ENCODE measurements at places on chromosomes 2 and 18.
A peak's percentile ranks its signal among the peaks of the same experiment; 100 is the strongest.

DNA sequence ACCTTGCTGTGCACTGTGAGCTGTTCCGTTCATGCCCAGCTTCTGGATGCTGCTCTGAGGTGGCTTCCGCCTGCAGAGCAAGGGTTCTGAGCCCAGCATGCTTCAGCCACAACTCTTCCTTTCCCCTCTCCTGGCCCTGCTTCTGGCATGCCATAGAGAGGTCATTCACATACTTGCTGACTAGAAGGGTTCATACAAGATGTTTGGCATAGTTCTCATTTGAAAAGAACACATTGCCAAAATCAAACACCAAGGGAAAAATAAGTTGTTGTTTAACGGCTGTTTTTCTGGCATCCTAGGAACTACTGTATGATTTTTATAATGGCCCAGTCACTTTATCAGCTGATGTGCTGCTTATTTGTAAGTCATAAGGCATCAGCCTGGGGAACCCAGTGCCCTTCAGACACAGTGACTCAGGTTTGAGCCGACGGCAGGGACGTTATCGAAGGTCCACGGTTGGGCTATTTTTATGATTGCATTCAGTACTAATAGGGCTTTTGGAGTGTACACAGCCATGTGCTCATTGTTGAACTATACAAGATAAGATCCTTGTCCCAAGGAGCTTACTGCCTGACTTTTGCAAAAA is 53.9 kb upstream of the CTAGE1 start:
- DNase-seq: peak; percentile 28

DNA sequence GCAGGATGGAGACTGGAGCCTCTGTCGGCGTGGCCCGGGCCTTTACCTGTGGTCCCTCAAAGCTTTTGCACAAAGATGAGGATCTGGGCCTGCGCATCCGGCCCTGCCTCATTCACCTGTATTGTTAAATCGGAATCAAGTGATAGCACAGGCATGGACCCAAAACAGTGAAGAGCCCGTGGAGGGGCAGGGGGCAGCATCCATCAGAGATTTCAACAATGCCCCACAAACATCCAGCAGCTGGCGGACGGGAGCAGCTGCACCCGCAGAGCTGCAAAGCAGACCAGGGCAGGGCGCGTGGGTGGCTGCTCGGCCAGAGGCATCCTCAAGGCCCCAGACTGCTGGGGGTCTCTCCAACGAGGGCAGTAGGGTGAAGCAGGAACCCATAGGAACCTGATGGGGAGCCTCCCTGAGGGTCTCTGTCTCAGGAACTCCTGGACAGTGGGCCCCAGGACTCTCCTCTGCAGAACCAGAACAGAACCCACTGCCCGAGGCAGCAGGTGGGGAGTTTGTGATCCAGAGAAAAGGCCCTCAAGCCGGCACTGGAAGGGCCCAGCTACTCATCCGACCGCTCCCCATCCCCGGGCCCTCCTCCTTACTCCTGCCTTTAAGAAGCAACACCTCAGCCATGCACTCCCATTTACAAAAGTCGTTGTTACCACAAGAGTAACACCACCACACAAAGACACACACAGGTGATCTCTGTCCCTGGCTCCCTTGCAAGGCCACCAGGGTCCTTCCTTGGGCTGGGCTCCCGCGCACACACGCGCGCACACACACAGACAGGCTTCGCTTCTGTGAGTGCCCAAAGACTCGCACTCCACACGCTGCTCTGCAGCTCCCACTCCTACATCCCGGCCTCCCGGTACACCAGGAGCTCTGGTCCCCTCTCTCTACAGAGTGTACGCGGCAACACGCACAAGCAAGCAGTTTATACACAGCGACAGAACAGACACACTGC is 28.8 kb downstream of the HDAC4 start:
- DNase-seq: no peak

- DNase-seq: no peak
Measured at GRCh38 chr2:222042666-222043065, 256.1 kb downstream of the PAX3 start.

GRCh38 chr2:226623587-226624368 is 175.8 kb downstream of the IRS1 start:
- DNase-seq: no peak

DNA sequence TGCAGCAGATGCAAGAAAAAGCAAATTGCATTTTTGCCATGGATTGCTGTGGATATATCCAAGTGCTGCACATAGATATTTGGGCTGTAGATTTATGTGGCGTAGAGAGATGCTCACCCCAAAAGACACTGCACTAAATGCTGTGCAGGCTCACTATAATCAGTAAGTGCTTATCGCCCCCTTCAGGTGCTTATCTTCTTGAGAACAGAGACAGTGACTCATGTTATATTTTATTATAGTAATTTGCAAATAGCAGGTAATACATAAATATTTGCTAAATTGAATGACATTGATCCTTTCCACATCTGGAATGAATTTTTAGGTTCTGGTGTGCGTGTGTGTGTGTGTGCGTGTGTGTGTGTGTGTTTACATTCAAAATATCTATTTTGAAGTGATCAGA is 36.8 kb upstream of the PLEKHM3 start:
- no peak for DNase-seq

- no peak for DNase-seq
Measured at GRCh38 chr2:25885933-25886332, 7.6 kb upstream of the ASXL2 start.

DNA sequence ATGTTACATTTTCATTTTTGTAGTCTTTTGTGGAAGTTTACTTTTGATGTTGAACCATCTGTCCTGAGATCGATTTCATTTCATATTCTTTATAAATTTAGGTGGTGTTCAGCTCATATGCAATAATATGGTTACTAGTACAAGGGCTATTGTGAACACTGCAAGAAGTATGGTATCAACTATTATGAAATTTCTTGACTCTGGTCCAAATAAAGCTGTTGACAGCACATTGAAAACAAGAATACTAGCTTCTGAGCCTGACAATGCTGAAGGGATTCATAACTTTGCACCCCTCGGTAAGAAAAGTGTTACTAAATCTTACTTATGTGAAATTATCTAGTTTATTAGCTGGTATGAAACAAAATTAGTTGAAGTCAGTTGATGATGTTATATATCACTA is 124.9 kb upstream of the TTC27 start:
- DNase-seq: no peak

GRCh38 chr18:77096936-77097886 is 35.4 kb downstream of the MBP start:
- DNase-seq: no peak

DNA sequence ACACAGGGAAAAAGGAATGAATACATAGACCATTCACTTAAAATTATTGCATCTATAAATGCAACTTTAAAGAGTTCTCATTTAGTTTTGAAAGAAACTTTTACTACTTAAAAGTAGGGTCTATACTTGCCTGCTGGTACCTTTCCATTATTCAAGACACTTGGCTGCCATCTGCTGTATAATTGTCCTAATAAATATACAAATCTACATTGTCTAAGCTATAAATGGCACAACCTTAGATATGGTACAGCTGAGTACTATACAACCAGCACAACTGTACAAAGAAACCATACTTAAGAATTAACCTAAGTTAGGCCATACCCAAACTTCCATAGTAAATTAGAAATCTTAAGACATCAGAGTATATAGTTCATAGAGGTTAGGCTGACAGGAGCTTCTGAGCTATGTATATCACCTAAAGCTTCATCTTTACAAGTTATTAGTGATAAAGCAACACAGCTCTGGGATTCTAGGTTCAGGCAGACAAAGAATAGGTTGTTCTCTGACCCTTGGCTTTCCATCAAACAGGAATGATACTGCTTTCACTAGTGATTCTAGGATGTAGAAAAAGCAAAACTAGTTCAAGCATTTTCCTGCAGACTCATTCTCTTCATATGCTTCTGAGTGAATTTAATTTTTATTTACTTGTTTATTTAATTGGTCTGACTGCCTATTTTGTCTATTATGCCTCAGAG is 22.1 kb downstream of the EXOC6B start:
- DNase-seq: no peak

- no peak for DNase-seq
Measured at GRCh38 chr2:157466764-157467163, 22.9 kb upstream of the CYTIP start.

- DNase-seq: no peak
Measured at GRCh38 chr2:96913398-96914202, 43.7 kb upstream of the SEMA4C start.

DNA sequence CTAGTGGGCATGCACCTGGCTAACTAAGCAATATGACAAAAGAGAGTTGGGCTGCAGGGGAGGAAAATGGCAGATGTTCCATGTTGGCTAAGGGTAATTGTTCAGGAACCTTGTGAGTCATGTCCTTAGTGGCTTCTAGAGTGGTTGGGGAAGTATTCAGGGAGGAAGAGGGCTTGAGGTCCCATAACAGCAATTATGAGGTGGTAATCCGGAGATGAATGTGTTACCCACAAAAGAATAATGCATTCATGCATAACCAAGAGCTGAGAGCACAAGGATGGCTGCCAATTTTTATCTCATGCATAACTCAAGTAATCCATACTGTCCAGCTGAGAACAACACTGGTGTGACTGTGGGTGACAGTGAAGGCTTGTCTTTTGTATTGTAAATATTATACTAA is 42.9 kb downstream of the TMEFF2 start:
- no peak for DNase-seq

- no peak for DNase-seq
Measured at GRCh38 chr18:26434887-26435286, 113.5 kb downstream of the KCTD1 start.

DNA sequence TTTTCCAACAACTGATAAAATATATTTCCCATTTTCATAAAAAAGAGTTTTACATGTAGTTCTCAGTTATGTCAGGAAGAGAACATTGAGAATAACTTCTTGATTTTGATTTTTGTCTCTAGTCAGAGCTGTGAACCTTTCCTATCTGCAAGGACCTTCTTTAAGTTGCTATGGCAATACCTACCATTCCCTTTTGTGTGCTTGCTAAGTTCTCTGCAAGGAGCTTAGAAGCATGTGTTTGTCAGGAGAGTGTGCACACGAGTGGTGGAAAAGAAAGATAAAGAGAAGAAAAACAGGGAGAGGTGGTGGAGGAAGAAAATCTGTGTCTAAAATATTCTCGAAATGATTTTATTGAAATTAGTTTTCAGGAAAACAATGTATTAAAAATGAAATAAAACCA is 140.3 kb upstream of the SLC8A1 start:
- no peak for DNase-seq

DNA sequence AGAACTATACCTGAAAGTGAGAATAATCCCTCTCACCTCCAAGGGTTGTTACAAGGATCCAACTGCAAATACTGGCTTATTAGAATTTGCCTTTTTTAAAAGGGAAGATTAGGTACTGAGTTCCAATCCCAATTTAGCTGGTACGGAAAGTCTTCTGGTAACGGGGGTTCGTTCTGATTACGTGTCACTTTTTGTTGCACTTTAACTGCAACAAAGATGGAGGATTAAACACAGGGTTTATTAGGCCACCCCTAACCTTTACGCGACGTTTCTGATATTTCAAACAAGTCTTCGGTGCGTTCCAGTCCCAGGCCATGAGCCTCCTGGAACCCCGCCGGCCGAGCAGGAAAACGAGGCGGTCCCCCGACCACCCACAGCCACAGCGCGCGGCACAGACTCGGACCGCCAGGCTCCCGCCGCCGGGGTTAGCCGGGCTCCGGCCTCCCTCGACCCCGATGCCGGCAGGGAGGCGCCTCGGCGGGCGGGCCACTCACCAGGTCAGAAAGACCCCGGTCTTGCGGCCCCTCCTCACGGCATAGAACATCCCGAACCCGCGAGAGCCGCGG is 411 bp downstream of the RNASEH1 start:
- no peak for DNase-seq

- no peak for DNase-seq
Measured at GRCh38 chr18:59909289-59910036, 9.7 kb downstream of the PMAIP1 start.

DNA sequence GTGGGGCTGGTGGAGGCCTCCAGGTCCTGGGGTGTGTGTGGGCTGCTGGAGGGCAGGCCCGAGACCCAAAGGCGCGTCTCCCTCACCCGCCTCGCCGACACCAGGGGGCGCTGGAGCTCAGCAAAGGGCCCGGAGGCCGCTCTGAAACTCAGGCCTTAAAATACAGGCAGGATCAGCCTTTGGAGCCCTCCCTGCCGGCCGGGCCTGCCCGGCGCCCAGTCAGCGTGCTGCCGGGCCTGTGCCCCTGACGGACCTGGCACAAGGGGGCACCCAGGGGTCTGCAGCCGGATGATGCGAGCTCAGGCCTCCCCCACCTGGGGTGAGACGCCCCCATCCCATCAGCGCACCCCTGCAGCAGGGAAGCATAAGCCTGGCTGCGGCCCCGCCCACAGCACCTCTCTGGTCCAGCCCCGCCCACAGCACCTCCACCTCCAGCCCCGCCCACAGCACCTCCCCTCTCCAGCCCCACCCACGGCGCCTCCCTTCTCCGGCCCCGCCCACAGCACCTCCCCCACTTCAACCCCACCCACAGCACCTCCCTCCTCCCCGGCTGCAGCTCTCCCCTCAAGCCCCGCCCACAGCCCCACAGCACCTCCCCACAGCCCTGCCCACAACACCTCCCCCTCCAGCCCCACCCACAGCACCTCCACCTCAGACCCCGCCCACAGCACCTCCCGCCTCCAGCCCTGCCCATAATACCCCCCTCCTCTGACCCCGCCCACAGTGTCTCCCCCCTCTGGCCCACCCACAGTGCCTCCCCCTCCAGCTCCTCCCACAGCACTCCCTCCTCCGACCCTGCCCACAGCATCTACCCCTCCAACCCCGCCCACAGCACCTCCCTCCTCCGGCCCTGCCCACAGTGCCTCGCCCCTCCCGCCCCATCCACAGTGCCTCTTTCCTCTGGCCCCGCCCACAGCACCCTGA is 92.8 kb upstream of the OTOS start:
- DNase-seq: no peak

DNA sequence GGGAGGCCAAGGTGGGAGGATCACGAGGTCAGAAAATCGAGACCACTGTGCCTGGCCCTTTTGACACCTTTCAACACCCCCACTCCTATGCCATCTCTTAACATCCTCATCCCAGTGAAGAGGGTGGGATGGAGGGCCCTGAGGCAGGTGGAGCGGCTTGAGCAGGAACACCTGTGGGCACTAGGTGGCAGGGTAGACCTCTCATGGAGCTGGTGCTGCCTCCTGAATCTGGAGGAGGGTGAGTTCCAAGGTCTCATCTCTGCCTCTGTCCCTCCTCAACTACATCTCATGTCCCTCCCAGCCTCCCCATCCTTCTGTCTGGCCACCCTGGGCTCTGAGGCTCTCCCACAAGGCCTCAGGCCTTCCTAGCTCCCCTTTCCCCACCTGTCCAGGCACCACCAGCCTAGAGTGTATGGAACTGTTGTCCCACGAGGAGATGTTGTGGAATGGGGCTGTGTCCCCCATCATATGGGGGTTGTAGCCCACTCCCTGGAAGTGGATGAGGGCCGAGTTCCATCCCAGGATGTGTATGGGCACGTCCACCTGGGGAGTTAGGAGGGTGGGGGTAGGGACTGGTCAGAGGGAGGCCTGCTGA is 17.0 kb upstream of the CRYBA2 start:
- DNase-seq: no peak

- no peak for DNase-seq
Measured at GRCh38 chr2:157677941-157678340, 49.3 kb upstream of the ACVR1C start.

DNA sequence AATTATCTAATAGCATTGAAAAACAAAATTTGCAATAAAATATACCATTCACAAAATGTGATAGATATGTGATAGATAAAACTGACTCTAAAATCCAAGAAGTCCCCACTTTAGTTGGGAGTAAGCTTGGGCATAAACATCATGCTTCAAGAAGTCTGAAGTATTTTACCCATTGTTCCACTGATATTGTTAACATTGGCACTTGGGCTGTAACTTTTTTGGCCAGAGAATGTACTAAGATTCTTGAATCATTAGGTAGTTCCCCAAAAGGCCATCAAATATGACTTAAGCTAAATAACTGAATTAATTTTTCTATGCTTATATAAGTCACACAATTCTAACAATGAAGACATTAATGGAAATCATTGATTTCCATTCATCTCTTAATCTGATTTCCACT is 413.6 kb downstream of the CDH2 start:
- no peak for DNase-seq

Measured in forelimb muscle (tissue), 1 donor.